ENCODE measurements at places on chromosomes 1 and 21. TPM values are rescaled to one million over a fixed set of nuclear protein-coding genes. Genes with fewer than 3 reads are reported as not detected.

Gene DCDC2B
- total RNA-seq, result not detected

Gene LAMC2
- total RNA-seq, result 12.6 TPM

GRCh38 chr1:41977326-41977725 lies 58.6 kb upstream of the HIVEP3 start:
- DNase-seq, result no peak

DNA sequence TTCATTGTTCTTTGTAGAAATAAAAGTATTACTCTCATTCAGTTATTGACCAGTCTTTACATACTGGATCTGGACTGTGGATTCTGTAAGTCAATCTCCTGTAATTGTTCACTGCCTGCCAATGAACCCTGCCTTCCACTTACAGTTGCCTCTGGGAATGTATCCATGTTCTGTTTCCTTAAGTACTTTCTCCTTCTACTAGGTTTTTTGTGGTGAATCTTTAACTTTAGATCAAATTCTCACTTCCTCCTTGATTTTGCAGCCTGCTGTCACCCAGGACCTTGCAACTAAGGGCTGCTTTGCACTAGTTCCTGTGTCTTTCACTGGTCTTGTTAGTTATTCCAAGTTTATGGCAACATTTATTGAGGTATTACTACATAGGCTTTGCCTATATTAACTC lies 28.2 kb upstream of the ANKRD13C start:
- no peak for DNase-seq

Gene KCNA3
- total RNA-seq, result not detected

Gene HMCN1
- total RNA-seq, result 4.0 TPM

- DNase-seq, result no peak
Observed at GRCh38 chr1:67308136-67308535, 463 bp downstream of the IL12RB2 start.

Gene C1orf141
- not detected for total RNA-seq

- no peak for DNase-seq
Observed at GRCh38 chr1:23638786-23639241, 52.8 kb upstream of the RPL11 start.

DNA sequence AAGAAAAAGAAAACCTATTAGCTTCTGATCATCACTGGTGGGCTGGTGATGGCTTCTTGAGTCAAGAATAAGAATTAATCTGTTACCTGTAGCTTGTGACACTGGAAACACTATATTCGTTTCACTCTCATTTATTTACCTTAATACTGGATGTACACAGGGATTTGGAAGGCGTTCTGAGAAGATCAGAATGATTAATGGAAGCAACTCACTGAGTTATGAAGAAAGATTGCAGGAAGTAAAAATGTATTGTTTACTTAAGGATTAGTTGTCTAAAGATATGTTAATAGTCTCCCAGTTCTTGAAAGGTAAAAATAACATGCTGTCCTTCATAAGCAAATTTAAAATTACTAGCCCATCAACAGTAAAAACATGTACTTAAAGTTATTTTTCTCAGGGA lies 644.9 kb upstream of the NCAM2 start:
- no peak for DNase-seq

Gene BPNT1
- total RNA-seq, result 25.9 TPM

All from dermis microvascular lymphatic vessel endothelial cell (primary cell).